B cell (primary cell): ENCODE measurements at places on chromosomes 3 and 15. TPM values are rescaled to one million over a fixed set of nuclear protein-coding genes. Genes with fewer than 3 reads are reported as not detected.

- no peak for DNase-seq
Observed at GRCh38 chr3:194136519-194137007, 615 bp downstream of the HES1 start.

GRCh38 chr3:147355084-147355752, 51.1 kb downstream of the ZIC4 start:
- DNase-seq: no peak

GRCh38 chr3:153182501-153183293, 20.7 kb downstream of the RAP2B start:
- no peak for DNase-seq

- no peak for DNase-seq
Observed at GRCh38 chr3:195854628-195855294, 43.0 kb upstream of the MUC4 start.

The CSPG5 gene
- polyA plus RNA-seq: 0.04 and 0.06 TPM in 2 replicates

The SCN11A gene
- polyA plus RNA-seq: 0.07 and 0.14 TPM in 2 replicates

The SAMD7 gene
- polyA plus RNA-seq: not detected in 2 replicates
